ENCODE measurements at places on chromosomes 3 and 15.

GRCh38 chr15:39195961-39196486 lies 384.9 kb upstream of the THBS1 start:
- DNase-seq = no peak

- no peak for DNase-seq
Measured at GRCh38 chr3:141790171-141790570, 27.0 kb downstream of the GRK7 start.

GRCh38 chr15:38994310-38994709 lies 429.7 kb upstream of the RASGRP1 start:
- no peak for DNase-seq

- DNase-seq = no peak
Measured at GRCh38 chr3:48915296-48915695, 3.3 kb upstream of the ARIH2 start.

DNA sequence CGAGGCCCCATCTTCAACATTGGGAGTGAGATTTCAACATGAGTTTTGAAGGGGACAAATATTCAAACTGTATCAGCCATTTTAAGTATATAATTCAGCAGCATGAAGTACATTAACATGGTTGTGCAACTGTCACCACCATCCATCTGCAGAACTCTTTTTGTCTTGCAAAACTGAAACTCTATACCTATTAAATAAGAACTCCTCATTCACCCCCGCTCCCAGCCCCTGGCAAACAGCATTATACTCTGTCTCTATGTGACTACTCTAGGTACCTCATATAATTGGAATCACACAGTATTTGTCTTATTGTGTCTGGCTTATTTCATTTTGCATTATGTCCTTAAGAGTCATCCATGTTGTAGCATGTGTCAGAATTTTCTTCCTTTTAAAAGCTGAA lies 110.1 kb downstream of the MAP2K5 start:
- DNase-seq = no peak

GRCh38 chr15:74782259-74783071 lies 585 bp downstream of the CSK start:
- DNase-seq = peak; percentile 43

- DNase-seq = no peak
Measured at GRCh38 chr3:160369784-160370183, 29.2 kb downstream of the IFT80 start.

DNA sequence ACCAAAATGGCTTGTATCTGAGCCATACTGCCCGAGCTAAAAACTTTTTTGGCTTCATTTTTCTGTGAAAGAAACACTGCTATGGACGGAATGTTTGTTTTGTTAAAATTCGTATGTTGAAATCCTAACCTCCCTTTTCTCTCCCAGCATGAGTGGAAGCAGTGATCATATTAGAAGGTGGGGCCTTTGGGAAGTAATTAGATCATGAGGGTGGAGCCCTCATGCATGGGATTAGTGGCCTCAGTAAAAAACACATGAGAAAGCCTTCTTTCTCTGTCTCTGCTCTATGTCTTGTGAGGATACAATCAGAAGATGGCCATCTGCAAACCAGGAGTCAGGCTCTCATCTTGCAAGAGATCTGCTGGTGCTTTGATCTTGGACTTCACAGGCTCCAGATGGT lies 7.4 kb upstream of the FNDC3B start:
- no peak for DNase-seq

- no peak for DNase-seq
Measured at GRCh38 chr3:31862666-31863279, 118.3 kb downstream of the OSBPL10 start.

- DNase-seq = no peak
Measured at GRCh38 chr3:14377838-14378169, 24.6 kb upstream of the SLC6A6 start.

- DNase-seq = no peak
Measured at GRCh38 chr3:101902041-101902440, 52.7 kb downstream of the NFKBIZ start.

GRCh38 chr3:159821736-159822135 lies 166.9 kb upstream of the IL12A start:
- DNase-seq = no peak

GRCh38 chr3:118765636-118766305 lies 268.9 kb downstream of the IGSF11 start:
- DNase-seq = no peak

DNA sequence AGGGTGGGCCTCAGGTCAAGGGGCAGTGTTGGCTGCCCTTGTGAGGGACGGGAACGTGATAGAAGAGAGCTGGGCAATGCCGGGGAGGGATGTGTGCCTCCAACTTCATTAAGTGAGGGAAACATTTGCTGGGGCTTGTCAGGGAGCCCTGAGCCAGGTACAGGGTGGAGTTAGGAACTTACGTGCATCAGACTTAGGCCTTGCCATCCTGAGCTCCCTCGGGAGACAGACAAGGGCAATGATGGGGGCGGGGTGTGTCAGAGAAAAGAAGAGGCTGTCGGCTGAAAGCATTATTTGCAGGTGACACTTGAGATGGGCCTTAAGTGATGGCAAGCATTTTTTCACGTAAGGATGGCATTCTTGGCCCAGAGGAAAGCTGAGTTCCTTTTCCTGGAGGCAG lies 1.6 kb downstream of the FAM131A start:
- no peak for DNase-seq

- DNase-seq = no peak
Measured at GRCh38 chr3:170033489-170033888, 4.3 kb upstream of the GPR160 start.

DNA sequence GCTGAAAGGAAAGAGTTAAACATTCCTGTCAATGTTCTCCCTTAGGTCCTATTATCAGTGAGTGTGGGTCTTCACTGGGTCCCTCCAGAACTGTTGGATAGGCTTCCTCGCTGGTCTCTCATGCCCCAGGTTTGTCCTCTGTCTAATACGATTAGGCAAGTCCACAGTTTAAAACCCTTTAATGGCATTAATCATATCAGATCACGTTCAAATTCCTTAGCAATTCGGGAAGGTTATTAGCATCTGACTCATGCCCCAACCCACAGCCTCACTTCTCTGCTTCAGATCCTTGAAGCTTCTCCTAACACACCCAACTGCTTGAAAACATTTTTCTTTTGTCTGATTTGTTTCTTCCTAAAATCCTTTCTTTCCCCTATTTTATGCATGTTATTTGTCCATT lies 224.3 kb upstream of the ATP10A start:
- no peak for DNase-seq

GRCh38 chr3:118955914-118956556 lies 78.6 kb downstream of the IGSF11 start:
- no peak for DNase-seq

GRCh38 chr15:42808913-42809312 lies 72.0 kb upstream of the CDAN1 start:
- no peak for DNase-seq

DNA sequence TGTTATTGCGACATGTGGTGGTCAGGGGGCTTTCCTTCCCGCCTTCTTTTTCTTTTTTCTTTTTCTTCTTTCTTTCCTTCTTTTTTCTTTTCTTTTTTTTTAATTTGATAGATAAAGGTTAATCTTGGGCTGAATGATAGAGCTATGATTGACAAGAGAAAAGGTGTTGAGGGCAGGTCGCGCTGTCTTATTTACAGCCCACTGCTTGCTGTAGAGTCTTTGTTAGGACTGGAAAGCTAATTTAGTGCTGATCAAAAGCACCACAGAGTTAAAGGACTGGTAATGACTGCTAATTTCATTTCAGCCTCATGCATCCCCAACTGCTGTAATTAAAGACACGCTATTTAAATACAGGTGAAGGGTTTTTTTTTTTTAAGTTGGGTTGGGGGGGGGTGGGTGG lies 10.6 kb upstream of the SOX2 start:
- DNase-seq = no peak

GRCh38 chr15:55824857-55825613 lies 82.1 kb upstream of the PRTG start:
- DNase-seq = no peak

DNA sequence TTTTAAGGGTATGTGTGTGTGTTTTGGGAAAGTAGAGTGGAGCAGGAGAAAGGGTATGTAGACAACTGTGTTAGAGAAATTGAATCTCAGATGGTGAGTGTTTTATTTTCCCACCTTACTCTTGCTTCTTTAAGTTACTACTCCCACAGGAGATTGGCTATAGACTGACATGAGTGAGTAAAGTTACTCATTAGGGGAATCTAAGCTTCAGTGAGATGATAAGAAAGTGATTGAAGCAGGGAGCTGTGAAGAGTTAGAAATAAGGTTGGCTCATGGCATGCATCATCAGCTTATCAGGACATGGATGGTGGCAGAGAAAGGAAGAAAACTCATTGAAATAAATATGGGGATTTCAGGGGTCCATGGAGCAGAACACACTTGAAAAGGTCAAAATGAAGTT lies 88.9 kb downstream of the MBNL1 start:
- no peak for DNase-seq

DNA sequence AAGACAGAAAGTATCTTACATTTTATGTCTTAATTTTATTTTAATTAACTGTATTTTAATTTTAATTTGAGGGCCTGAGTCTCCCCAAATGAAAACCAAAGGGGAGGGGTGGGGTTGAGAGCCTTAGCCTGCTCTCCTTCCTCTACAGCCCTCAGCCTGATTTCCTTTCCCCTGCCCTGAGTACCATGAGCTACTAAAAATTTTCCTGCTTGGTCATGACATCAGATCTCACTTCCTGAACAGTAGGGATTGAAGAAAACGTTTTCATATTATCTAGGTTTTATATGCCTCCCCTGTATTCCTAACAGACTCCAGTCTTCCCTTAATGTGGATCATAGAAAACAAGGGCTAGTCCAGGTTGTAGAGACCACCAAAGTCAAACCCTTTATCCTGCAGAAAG lies 133.9 kb downstream of the MYLK start:
- DNase-seq = no peak

GRCh38 chr15:63972801-63973200 lies 73.5 kb downstream of the DAPK2 start:
- DNase-seq = no peak

DNA sequence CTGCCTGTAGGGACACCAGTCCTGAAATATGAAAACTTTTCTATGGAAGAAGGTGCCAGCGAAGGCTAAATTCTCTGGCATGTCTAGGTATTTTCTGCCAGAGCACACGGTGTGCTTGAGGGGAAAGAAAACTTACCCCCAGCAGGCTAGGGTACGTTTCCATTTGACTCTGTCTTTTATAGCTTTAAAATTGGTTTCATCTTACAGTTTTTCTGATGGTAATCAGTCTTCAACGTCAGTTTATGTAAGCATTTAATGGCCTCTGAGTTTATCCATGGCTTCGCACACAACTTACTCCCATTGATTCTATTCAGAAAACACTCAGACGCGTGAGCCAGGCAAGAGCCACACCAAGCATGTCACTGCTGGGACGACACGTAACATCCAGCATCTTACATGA lies 249.7 kb downstream of the ADAMTS17 start:
- DNase-seq = no peak

- DNase-seq = no peak
Measured at GRCh38 chr3:57080171-57080570, 19.7 kb downstream of the SPATA12 start.

DNA sequence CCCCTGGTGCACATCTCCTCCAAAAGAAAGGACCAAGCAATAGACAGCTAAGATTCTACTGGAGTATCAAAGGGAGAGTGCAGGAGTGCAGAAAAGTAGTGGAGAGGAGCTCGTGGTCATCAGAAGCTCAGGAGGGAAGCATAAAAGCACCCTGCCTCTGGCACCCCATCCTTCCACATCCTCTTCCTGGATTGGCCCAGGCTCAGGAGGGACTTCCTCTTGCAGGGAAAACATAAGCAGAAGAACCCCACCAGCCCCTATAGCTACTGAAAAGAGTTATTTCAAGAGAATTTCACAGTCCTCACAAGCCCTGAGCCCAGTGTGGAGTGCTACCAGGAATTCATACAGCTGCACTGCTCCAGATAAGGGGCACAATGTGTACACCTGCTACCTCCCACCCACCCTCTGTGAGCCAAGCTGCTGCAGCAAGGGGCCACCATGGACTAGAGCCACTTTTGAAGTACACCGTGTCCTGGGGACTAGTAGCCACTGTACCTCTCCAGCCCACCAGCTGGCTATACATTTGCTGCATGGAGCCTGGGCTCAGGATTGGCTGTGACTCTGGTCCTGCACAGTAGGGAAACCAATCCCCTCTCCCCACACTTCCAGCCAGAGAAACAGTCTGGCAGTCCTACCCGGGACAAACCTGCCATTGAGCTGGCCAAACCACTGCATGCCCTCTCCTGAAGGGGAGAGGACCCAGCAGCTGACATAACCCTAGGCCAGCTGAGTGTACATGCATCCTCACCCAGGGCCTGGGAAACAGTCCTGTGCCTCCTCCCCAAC lies 43.0 kb downstream of the CD200R1 start:
- no peak for DNase-seq

- no peak for DNase-seq
Measured at GRCh38 chr3:195548987-195549386, 5.9 kb upstream of the PPP1R2 start.

DNA sequence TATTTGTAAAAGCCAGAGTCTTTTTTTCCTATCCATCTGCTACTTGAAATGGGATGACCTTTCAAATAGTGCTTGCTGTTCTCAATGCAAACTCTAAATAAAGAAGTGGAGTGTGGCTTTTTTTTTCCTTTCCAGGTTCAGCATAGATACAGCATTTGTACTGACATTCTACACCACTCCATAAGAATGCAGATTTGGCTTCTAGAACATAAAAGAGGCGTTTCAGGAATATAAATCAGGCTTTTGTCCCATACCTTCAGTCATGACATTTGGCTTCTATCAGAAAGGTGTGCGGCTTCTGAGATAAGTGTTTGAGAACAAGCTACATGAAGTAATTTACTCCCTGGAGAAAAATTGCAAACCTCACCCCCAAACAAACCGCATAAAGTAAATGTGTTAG lies 553.1 kb downstream of the FHIT start:
- no peak for DNase-seq

- peak; percentile 73 for DNase-seq
Measured at GRCh38 chr3:37028329-37028728, 35.0 kb downstream of the MLH1 start.

DNA sequence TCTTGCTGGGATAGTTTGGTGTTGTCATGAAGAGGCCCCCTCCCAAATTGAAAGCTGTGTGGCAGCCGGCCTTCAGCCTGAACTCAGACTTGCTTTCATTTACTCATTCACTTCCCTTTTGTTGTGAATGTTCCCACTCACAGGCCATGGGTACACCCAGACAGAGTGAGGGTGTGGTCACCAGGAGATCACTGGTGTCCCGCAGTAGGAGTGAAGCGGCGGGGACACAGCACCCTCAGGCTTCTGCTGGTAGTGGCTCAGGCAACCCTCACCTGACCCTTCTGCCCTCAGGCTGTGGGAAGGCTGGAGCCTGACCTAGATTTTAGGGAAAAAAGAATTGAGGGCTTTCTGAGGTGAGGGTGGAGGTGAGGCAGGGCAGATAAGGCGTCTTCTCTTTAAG lies 244.4 kb downstream of the SOX2 start:
- no peak for DNase-seq
